Naive B cell (primary cell): ENCODE measurements at places on chromosomes 13 and 19. TPM values are rescaled to one million over a fixed set of nuclear protein-coding genes. Genes with fewer than 3 reads are reported as not detected.
A peak's percentile ranks its signal among the peaks of the same experiment; 100 is the strongest.

DNA sequence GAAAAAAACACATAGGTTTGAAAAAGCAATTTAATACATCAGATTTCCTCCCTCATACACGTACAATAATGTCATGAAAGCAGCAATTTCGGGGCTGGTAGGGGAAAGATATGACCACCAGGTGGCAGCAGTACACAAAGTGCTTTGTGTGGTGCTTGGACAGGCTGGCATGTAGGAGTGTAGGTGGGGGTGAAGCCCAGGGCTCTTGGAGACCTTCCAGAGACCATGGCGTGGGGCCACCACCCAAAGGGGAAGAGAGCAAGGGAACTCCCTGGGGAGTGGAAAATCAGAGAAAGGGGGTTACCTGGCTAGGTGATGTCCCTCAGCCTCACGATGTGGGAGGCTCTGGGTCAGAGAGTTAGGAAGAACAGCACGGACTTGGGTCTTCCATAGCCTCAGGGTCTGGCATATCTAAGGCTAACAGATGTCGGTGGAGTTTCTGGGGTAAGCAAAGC, 11.8 kb upstream of the CCNA1 start:
- H3K4me3 ChIP-seq = no peak overlapping the region
- H3K27me3 ChIP-seq = peaks cover 32% of the 10 kb centered on the region
- H3K36me3 ChIP-seq = no peaks in the 10 kb centered on the region
- peak; percentile 60 for DNase-seq

DNA sequence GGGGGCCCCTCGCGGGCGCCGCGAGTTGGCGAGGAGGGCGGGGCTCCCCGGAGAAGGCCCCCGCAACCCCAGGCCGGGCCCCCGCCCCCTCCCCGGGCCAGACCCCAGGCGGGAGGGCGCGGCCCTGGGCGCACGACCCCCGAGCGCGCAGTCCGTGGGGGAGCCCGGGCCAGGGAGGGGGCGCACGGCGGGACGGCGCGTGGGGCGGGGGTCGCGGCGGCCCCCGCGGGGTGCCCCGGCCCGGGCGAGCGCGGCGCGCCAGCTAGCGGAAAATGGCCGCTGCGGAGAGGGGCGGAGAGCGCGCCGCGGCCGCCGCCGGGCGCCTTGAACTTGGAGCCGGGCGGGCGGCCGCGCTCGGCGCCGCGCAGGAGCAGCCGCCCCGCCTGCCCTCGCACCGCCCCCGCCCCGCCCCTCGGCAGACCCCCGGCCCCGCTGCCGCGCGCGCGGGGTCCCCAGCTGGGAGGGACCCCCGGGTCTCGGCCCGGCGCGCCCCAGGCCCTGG, 6.4 kb upstream of the NFIC start:
- H3K27me3 ChIP-seq = peaks cover 6% of the 10 kb centered on the region
- peak overlapping the region; percentile 90 for H3K4me3 ChIP-seq
- H3K36me3 ChIP-seq = no peaks in the 10 kb centered on the region
- H3K4me1 ChIP-seq = peaks cover 19% of the 10 kb centered on the region

DNA sequence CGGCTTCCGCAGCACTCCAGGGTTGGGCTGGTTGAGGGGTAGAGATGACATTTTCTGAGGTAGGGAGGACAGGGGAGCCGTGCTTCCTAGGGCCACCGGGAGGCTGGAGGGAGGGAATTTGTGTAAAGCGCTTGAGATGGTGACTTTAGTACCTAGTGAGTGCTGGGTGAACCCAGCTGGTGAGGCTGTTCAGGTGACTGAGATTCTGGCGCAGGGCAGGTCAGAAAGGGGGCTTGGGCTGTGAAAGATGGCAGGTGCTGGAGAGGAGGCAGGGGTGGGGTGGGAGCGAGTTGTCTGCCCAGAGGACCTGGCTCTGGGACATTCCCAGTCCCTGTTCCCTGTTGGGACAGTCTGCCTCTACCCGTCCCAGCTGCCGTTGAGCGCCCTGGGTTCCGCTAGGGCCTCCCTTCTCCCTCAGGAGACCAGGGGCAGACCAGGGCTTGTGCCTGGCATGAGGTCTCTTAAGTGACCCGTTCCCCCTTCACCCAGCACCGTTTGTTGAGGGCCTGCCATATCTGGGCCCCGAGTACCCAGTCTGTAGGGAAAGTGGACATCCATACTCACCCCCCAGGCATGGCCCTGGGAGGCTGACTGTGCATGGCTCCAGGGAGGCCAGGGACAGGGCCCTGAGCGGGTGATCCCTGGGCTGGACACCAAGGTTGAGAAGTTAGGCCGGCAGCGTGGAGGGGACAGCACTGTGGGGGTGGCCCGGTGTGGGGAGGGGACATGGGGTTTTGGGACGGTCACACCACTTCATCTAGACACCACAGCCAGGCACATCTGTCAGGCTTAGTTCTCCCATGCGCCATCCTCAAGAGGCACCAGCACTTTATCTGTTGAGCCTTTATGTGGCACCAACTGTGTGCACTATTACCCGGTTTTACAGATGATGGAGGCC, 5.0 kb downstream of the PTOV1 start:
- H3K36me3 ChIP-seq = no peaks in the 10 kb centered on the region
- no peak overlapping the region for H3K4me3 ChIP-seq
- no peaks in the 10 kb centered on the region for H3K27me3 ChIP-seq
- H3K4me1 ChIP-seq = peaks cover 18% of the 10 kb centered on the region
- peak overlapping the region; percentile 38 for H3K27ac ChIP-seq

- no peaks in the 10 kb centered on the region for H3K4me1 ChIP-seq
- H3K4me3 ChIP-seq = no peak overlapping the region
- no peak overlapping the region for H3K27ac ChIP-seq
- H3K36me3 ChIP-seq = no peaks in the 10 kb centered on the region
These were observed 279.0 kb downstream of the NHLRC3 start for GRCh38 chr13:39317291-39317690.

- no peak overlapping the region for H3K27ac ChIP-seq
- no peaks in the 10 kb centered on the region for H3K27me3 ChIP-seq
- no peak for DNase-seq
- H3K36me3 ChIP-seq = peaks cover 17% of the 10 kb centered on the region
- H3K4me1 ChIP-seq = peaks cover 19% of the 10 kb centered on the region
These were observed 4.5 kb downstream of the MIR17HG start for GRCh38 chr13:91351980-91352379.

- no peak overlapping the region for H3K4me3 ChIP-seq
- peaks cover 32% of the 10 kb centered on the region for H3K27me3 ChIP-seq
- no peaks in the 10 kb centered on the region for H3K4me1 ChIP-seq
- DNase-seq = no peak
These were observed 1.3 kb upstream of the EDNRB start for GRCh38 chr13:77919921-77920294.

- no peak for DNase-seq
- H3K27ac ChIP-seq = no peak overlapping the region
- H3K4me1 ChIP-seq = peaks cover 17% of the 10 kb centered on the region
- H3K4me3 ChIP-seq = no peak overlapping the region
- no peaks in the 10 kb centered on the region for H3K36me3 ChIP-seq
These were observed 4.9 kb downstream of the FXYD3 start for GRCh38 chr19:35120492-35120891.

DNA sequence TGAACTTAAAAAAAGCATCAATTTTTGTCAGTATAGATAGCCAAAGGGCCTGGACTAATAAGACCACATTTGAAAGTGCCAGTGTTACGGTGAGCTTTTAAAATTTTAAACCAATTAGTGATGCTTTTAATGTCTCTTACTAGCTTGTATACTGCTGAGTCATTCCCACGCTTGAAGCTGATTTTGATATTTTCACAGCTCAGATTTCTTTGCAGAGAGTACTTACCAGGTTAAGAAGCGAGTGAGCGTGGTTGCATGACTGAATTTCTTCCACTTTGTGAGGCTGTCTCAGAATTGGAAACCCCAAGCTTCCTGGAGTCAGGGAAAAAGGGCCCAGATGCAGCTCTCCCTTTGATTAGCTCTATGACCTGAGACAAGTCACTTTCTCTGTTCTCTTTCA, 74.5 kb upstream of the NBEA start:
- H3K27me3 ChIP-seq = no peaks in the 10 kb centered on the region
- no peak overlapping the region for H3K4me3 ChIP-seq
- H3K27ac ChIP-seq = no peak overlapping the region
- no peaks in the 10 kb centered on the region for H3K4me1 ChIP-seq

DNA sequence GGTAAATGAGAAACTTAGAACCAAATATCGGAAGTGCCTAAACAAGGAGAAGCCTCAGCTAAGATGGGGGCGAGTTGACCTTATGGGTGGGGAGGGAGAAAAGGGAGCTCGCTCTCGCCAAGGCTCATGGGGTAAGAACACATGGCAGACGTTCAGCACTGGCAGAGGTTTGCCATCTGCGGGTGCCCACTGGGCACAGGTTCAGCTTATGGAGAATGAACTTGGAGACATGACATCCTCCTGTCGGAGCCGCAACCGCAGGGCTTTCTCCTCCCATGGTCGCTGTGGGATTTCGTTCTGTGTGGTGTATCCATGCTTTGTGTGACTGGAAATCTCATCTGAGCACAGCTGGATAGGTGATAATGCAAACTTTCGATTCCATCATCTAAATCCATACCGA, 36.1 kb upstream of the PEPD start:
- DNase-seq = no peak
- H3K4me3 ChIP-seq = no peak overlapping the region
- H3K36me3 ChIP-seq = no peaks in the 10 kb centered on the region
- no peak overlapping the region for H3K27ac ChIP-seq

DNA sequence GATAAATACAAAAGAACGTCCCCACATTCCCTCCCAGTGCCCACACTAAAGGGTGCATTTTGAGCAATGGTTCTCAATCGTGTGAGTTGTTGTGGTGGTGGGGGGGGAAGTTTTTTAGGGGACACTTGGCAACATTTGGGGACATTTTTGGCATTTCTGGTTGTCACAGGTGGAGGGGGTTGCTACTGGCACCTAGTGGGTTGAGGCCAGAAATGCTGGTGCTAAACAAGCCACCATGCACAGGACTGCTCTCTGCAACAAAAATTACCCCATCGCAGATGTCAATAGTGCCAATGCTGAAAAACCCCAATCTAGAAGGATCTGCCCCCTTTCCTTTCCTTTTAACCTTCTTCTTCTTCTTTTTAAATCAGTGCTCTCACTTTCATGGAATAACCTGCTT, 453.3 kb downstream of the TSHZ3 start:
- no peak overlapping the region for H3K27ac ChIP-seq
- no peak for DNase-seq
- H3K36me3 ChIP-seq = no peaks in the 10 kb centered on the region
- H3K4me1 ChIP-seq = no peaks in the 10 kb centered on the region

DNA sequence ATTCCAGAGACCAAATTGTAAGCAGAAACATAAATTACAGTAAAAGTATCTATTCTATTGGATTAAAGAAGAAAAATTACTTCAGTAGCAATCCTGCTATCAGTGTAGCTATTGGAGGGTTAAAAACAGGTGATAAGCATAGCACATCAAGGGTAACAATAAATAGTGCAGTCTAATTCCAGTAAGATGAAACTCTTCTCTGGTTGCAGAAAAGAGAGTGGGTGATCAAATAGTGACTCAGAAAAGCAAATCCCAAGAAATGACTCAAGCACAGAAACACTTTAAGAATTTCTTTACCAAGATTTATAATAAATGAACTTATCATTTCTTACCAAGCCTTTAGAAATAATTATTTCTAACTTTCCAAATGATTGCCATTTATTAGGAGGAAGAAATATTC, 135.7 kb downstream of the LMO7 start:
- peak overlapping the region; percentile 39 for H3K27ac ChIP-seq
- no peak overlapping the region for H3K4me3 ChIP-seq
- no peaks in the 10 kb centered on the region for H3K36me3 ChIP-seq
- H3K4me1 ChIP-seq = peaks cover 4% of the 10 kb centered on the region
- no peak for DNase-seq

- H3K27ac ChIP-seq = no peak overlapping the region
- DNase-seq = no peak
- H3K4me3 ChIP-seq = no peak overlapping the region
- no peaks in the 10 kb centered on the region for H3K36me3 ChIP-seq
- H3K27me3 ChIP-seq = no peaks in the 10 kb centered on the region
These were observed 570.2 kb downstream of the SLITRK1 start for GRCh38 chr13:83311886-83312577.

GRCh38 chr19:52139252-52140031, at the start of gene ZNF616:
Gene ZNF616, minus strand, starts transcription at chr19:52139938. Its CDS starts 9,426 bp downstream, at chr19:52130512.
- peak within 1 kb of the TSS; percentile 93 for H3K4me3 ChIP-seq
- DNase-seq = peak; percentile 96
- peaks cover 22% of the 10 kb centered on the region for H3K4me1 ChIP-seq
- peak within 1 kb of the TSS; percentile 91 for H3K27ac ChIP-seq
- no peaks in the 10 kb centered on the region for H3K27me3 ChIP-seq

DNA sequence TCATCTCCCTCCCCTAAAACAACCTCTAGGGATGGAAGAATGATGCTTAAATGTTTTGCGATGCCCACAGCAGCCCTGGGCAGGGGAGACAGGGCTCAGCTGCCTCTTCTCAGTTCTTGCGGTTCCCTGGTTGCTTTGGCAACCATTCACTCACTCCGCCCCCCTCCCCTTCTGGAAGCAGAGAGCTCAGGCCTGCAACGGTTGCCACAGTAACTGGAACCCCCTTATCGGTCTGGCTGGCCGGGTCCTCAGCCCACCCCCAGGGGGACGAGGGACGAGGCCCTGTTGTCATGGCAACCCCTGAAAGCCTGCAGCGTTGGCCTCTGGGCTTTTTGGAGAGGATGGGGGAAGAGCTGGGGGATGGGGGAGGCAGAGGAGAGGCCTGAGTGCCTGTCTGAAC, 19.5 kb downstream of the NOVA2 start:
- no peak overlapping the region for H3K27ac ChIP-seq
- no peak overlapping the region for H3K4me3 ChIP-seq
- peaks cover 5% of the 10 kb centered on the region for H3K4me1 ChIP-seq
- peaks cover 32% of the 10 kb centered on the region for H3K36me3 ChIP-seq
- DNase-seq = no peak
- H3K27me3 ChIP-seq = peaks cover 47% of the 10 kb centered on the region

DNA sequence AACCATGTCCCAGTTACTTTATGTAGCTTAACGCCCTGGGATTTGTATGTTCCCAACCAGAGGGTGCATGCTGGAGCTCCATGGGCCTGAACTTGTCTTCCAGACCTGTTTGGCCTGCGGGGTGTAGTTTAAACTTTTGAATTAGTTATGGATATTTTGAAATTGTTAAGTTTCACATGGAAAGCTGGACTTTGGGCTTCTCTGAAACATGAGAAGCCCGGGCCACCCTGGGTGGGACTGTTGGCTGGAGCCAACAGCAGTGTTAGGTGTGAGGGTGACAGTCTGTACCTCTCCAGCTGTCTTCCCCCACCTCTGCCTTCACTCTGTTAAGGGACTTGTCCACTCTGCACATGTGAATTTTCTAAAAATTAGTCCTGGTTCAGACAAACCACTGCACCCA, 1.6 kb downstream of the UBE2L5 start:
- no peaks in the 10 kb centered on the region for H3K36me3 ChIP-seq
- no peak overlapping the region for H3K4me3 ChIP-seq
- DNase-seq = no peak
- no peak overlapping the region for H3K27ac ChIP-seq
- no peaks in the 10 kb centered on the region for H3K27me3 ChIP-seq
- H3K4me1 ChIP-seq = peaks cover 21% of the 10 kb centered on the region

GRCh38 chr19:50921426-50922316, 10.5 kb upstream of the KLK4 start:
- H3K36me3 ChIP-seq = no peaks in the 10 kb centered on the region
- peaks cover 11% of the 10 kb centered on the region for H3K4me1 ChIP-seq
- no peak overlapping the region for H3K4me3 ChIP-seq

GRCh38 chr19:367963-368629, 23.5 kb upstream of the MIER2 start:
- no peak overlapping the region for H3K27ac ChIP-seq
- no peak overlapping the region for H3K4me3 ChIP-seq
- no peak for DNase-seq
- H3K36me3 ChIP-seq = no peaks in the 10 kb centered on the region

RANBP3 gene
- polyA plus RNA-seq = 9.3 TPM

KLK10 gene
- not detected for polyA plus RNA-seq

IRF3 gene
- polyA plus RNA-seq = 52.9 TPM

ZNF548 gene
- polyA plus RNA-seq = 21.9 TPM

FPR2 gene
- polyA plus RNA-seq = not detected

TSKS gene
- polyA plus RNA-seq = not detected

LIN37 gene
- polyA plus RNA-seq = 8.1 TPM

APOE gene
- polyA plus RNA-seq = not detected

RASL11A gene
- polyA plus RNA-seq = 9.5 TPM

COX7A1 gene
- not detected for polyA plus RNA-seq

DMWD gene
- polyA plus RNA-seq = 13.4 TPM
